ENCODE measurements at places on chromosomes 11 and 22. TPM values are rescaled to one million over a fixed set of nuclear protein-coding genes. Genes with fewer than 3 reads are reported as not detected.

The MAPK8IP1 gene
- polyA plus RNA-seq: 1.3 TPM

The ISX gene
- polyA plus RNA-seq: not detected

The CCDC188 gene
- polyA plus RNA-seq: 1.7 TPM

The MIAT gene
- 3.2 TPM for polyA plus RNA-seq

The ANGPTL5 gene
- not detected for polyA plus RNA-seq

The CLCF1 gene
- 9.3 TPM for polyA plus RNA-seq

The ST14 gene
- 12.5 TPM for polyA plus RNA-seq

The MRPL40 gene
- polyA plus RNA-seq: 55.7 TPM

The APOL3 gene
- 32.6 TPM for polyA plus RNA-seq

The SYT7 gene
- polyA plus RNA-seq: 0.14 TPM

The OR8G5 gene
- not detected for polyA plus RNA-seq

The TTC28 gene
- polyA plus RNA-seq: 2.8 TPM

The CTSF gene
- polyA plus RNA-seq: 26.6 TPM

The APLNR gene
- 38.6 TPM for polyA plus RNA-seq

The MS4A4A gene
- 24.3 TPM for polyA plus RNA-seq

The KCNJ1 gene
- polyA plus RNA-seq: 0.09 TPM

The F2 gene
- polyA plus RNA-seq: not detected

The FBLN1 gene
- polyA plus RNA-seq: 1.9 TPM

The CSF2RB gene
- polyA plus RNA-seq: 14.2 TPM

The KRTAP5-5 gene
- polyA plus RNA-seq: not detected

The LGALS12 gene
- 0.24 TPM for polyA plus RNA-seq

The MYO7A gene
- 3.5 TPM for polyA plus RNA-seq

The QSER1 gene
- polyA plus RNA-seq: 2.4 TPM

The OR4C11 gene
- polyA plus RNA-seq: not detected

The POU2AF2 gene
- not detected for polyA plus RNA-seq

The ELF5 gene
- polyA plus RNA-seq: 0.08 TPM

The ACRV1 gene
- 0.09 TPM for polyA plus RNA-seq

The LBHD1 gene
- polyA plus RNA-seq: 21.2 TPM

The MUC5AC gene
- polyA plus RNA-seq: under 0.01 TPM

The OR10A2 gene
- not detected for polyA plus RNA-seq

The RBFOX2 gene
- polyA plus RNA-seq: 8.9 TPM

The SLC43A1 gene
- polyA plus RNA-seq: 8.4 TPM

The DLG2 gene
- polyA plus RNA-seq: 0.67 TPM

The POTEH gene
- not detected for polyA plus RNA-seq

The DGAT2 gene
- 3.5 TPM for polyA plus RNA-seq

The LINC01488 gene
- polyA plus RNA-seq: not detected

The MMP8 gene
- 0.87 TPM for polyA plus RNA-seq

The MMP7 gene
- not detected for polyA plus RNA-seq

The FAM111B gene
- 1.6 TPM for polyA plus RNA-seq

The KIAA1671 gene
- polyA plus RNA-seq: 2.7 TPM

The HIRA gene
- polyA plus RNA-seq: 8.9 TPM

The VPREB1 gene
- polyA plus RNA-seq: 0.22 TPM

The ANO9 gene
- polyA plus RNA-seq: 50.3 TPM

The IGLL1 gene
- polyA plus RNA-seq: not detected

The NAALAD2 gene
- 1.2 TPM for polyA plus RNA-seq

The PNPLA5 gene
- polyA plus RNA-seq: not detected

The LRRC51 gene
- polyA plus RNA-seq: 2.4 TPM
